Inflammatory macrophage treated with lipopolysaccharide for 4 hours (primary cell): ENCODE measurements at places on chromosomes 12 and 14.

DNA sequence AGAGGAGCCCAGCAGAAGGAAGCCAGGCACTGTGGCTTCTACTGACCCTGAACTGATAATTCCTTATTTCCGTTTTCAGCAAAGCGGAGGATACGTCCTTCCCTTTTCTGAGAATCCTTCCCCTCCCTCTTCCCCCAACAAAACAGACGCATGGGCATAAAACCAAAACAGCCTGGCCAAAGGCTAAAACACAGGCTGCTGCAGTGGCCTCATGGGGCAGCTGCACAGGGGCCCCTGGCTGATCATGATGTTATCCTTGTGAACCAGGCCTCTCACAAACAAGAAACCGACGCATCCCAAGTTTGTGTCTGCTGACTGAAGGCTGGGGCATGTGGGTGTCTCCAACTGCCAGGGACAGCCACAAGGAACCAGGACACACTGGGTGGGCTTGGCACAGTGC, 23.4 kb upstream of the STON2 start:
- DNase-seq, result peak; percentile 64

- DNase-seq, result no peak
Observed at GRCh38 chr12:89082370-89082753, 269.9 kb downstream of the DUSP6 start.

DNA sequence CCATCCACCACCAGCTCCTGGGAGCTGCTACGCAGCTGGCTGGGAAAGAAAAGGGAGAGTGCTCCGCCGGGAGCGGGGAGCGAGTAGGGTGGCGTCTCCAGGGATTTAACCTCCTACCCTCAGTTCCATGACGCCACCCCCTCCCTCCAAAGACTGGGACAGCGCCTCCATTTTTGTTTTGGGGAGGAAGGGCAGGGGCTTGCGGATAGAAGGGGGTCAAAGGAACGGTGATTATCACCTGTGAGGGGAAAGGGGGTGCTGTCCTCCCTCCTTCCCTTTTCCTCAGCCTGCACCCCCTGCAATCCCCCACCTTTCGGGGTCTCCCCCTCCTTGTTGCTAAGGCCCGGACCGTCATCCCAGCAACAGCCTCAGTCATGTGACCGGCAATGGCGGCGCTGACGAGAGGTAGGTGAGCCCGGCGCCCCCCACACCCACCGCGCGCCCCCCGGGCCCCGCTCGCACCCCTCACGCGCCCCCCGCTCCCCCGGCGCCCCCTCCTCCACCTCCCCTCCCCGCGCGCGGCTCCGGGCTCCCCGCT, at the start of gene DTX3:
DTX3 (plus strand) TSS at position 371 of the 538 bp plus-strand sequence. CDS start 1,694 bp downstream, outside the sequence.
- DNase-seq, result no peak

DNA sequence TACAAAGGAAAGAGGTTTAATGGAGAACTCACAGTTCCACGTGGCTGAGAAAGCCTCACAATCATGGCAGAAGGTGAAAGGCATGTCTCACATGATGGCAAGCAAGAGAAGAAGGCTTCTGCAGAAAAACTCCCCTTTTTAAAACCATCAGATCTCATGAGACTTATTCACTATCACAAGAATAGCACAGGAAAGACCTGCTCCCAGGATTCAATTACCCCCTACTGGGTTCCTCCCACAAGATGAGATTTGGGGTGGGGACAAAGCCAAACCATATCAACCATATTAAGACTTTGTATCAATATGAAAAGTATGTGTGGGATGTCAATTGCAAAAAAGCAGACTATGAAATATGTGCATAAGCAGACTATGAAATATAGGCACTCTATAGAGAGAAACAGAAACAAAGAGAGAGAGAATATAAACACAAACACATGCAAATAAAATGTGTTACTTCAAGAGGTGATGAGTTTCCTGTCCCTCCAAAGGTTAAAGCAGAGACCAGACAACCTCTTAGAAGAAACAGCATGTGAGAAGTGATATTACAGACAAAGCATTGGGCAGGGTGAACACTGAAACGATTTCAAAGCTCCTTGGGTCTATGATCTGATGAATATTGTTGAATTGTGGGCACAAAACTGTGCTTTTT, 151.2 kb upstream of the KRR1 start:
- no peak for DNase-seq

- DNase-seq, result no peak
Observed at GRCh38 chr12:6552140-6552551, 3.7 kb downstream of the IFFO1 start.

DNA sequence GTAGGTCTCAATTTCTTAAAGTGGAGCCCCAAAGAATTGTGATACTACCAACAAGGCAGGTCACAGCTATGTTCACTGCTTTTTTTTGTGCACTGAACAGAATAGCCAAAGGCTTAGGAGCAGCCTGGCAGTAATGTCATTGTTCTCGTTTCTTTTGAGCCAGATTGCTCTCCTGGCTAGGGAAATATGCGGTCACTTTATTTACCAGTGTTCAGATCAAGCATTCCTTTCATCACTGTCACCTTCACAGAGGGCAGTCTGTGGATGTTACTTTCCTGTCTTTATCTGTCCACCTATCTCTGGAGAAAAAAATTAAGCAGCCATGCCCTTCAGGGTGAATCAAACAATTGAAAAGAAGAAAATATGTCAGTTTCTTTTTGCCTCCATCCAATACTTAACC, 159.6 kb downstream of the BTG1 start:
- no peak for DNase-seq

DNA sequence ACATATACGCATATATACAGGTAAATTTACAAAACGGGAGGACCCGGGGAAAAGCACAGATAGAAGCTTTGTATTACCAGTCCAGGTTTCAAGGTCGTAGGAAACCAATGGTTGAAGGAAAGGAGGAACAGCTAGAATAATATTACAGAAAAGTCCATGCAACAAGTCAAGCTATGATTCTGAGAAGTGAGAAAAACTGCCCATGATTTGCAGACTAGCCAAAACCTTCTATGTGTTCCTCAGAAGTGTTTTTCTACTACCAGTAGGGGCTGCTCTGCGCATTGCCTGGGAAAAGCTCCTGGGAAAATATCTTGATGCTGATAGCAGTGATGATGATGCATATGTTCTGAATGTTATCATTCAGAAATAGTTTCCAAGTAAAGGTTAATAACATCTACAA, 2.2 kb downstream of the PDZRN4 start:
- DNase-seq, result no peak

GRCh38 chr12:65323070-65323469, 44.6 kb downstream of the MSRB3 start:
- no peak for DNase-seq
